ENCODE measurements at places on chromosomes 3 and 15.

GRCh38 chr3:196778755-196779154 is 39.1 kb downstream of the PAK2 start:
- DNase-seq: no peak

DNA sequence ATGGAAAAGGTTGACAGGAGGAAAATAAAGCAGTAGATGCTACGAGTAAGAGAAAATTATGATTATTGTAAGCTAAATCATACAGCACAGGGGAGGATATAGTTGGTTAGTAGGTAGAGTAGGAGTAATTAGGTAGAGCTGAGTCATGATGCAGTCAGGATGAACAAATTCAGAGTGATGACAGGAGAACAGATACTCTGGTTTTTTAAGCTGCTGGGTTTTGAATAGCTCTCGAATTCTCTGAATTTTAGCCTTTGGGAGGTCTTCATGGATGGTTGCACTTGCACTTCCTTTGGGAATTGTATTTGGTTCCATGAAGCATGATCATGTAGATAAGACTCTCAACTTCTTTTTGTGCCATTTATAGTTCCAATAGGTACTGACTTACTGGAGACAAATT is 96.2 kb downstream of the ECT2 start:
- DNase-seq: no peak

- no peak for DNase-seq
Observed at GRCh38 chr3:105615814-105616213, 249.1 kb downstream of the ALCAM start.

GRCh38 chr3:194888916-194889315 is 203.2 kb downstream of the FAM43A start:
- no peak for DNase-seq

- no peak for DNase-seq
Observed at GRCh38 chr3:43004282-43004681, 25.2 kb downstream of the GASK1A start.

- DNase-seq: no peak
Observed at GRCh38 chr3:9499455-9500107, 54.0 kb downstream of the LHFPL4 start.

DNA sequence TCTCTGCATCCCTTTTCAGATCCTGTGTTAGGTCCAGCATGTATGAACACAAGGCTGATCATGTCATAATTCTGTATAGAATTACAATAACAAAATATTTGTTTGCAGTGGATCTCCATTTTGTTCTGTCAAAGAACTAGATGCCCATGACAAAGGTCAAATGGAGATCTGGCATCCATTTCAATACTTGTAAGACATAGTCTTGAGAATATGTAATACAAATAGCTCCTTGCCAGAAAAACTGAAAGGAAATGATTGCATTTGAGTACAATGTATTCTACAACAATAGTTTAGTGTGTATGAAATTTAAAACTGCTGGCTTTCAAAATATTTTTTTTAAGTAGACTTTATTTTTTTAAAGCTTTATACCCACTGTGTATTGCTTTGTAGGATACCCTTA is 101.1 kb downstream of the CMSS1 start:
- no peak for DNase-seq

- DNase-seq: no peak
Observed at GRCh38 chr15:80404761-80405553, 775 bp downstream of the ARNT2 start.

Measured in activated CD4-positive, alpha-beta T cell treated with anti-CD3 and anti-CD28 coated beads, Interleukin-2, amount 50 U/mL, for 4 hours (primary cell).